Stimulated activated CD4-positive, alpha-beta T cell treated with anti-CD3 and anti-CD28 coated beads, Interleukin-1b, Interleukin-23, amount 100 ng/mL, for 1 hour (primary cell): ENCODE measurements at places on chromosomes 5 and 9.

- DNase-seq = no peak
Measured at GRCh38 chr5:96177303-96177869, 215.7 kb upstream of the ELL2 start.

GRCh38 chr5:73367650-73368049 lies 80.9 kb downstream of the FOXD1 start:
- DNase-seq = no peak

DNA sequence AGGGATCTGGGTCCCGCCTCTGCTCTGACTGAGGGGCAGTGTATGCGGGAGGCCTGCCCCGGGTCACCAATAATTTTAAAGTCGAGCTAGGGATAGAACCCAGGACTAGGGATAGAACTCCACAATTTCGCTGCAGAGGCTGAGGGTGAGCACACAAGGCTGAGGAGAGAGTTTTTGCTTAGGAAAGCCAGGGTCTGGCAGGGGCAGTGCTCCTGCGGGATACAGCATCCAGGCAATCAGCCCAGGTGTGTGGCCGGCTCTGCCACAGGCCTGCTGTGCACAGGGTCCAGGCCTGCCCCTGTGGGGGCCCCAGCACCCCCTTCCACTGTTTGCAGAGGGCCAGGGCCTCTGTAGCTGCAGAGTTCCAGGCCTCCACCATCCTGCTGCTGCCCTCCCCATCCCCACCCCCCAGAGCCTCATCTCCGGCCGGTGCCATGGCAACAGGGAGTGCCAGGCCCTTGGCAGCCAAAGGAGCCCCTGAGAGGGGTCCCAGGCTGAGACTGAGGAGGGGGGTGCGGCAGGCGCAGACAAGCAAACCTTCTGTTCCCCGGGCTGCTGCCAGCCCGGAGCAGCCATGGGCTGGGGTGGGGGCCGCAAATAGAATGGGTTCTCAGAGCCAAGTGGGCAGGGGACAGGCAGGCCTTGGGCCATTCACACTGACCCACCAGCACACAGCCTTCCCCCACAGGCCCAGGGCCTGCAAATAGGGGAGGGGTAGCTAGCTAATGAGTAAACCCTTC lies 8.6 kb downstream of the PDGFRB start:
- no peak for DNase-seq

GRCh38 chr5:1409381-1410110 lies 35.7 kb downstream of the SLC6A3 start:
- no peak for DNase-seq

GRCh38 chr9:109122726-109123621 lies 3.2 kb upstream of the TMEM245 start:
- no peak for DNase-seq

- no peak for DNase-seq
Measured at GRCh38 chr9:89436963-89437625, 60.8 kb downstream of the SEMA4D start.

GRCh38 chr5:176541338-176542134 lies 4.3 kb upstream of the RNF44 start:
- DNase-seq = no peak

DNA sequence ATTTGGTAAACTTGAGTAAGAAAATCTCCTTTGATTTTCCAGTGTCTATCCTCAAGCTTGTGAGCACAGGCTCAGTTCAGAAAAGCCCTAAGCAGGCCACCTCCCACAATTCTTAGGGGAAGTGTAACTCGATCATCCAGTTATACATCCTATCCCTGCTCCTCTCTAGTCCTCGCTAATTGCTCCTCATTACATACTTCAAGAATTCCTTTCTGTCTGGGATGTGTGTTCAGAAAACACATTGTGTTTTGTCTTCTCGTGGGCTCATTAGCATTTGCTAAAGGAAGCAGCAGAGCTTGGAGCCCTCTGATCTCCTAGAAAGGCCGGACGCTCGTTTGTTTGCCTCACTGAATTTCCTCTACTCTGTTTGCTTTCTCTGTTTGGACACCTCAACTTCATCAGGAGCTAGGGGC lies 268.2 kb upstream of the RFX3 start:
- DNase-seq = no peak
